ENCODE measurements at places on chromosomes 2 and 18. TPM values are rescaled to one million over a fixed set of nuclear protein-coding genes. Genes with fewer than 3 reads are reported as not detected.
A peak's percentile ranks its signal among the peaks of the same experiment; 100 is the strongest.

TUBA4B gene
- total RNA-seq: not detected

ACMSD gene
- total RNA-seq: not detected

POTEJ gene
- total RNA-seq: 0.21 TPM

COL6A3 gene
- 0.41 TPM for total RNA-seq

REG3A gene
- not detected for total RNA-seq

KCNF1 gene
- total RNA-seq: 0.15 TPM

LRPPRC gene
- 214 TPM for total RNA-seq

EPB41L3 gene
- 1.7 TPM for total RNA-seq

PLGLB2 gene
- total RNA-seq: 2.3 TPM

MC4R gene
- total RNA-seq: 0.15 TPM

DNAJC5G gene
- not detected for total RNA-seq

RNF144A gene
- total RNA-seq: 29.0 TPM

GRCh38 chr2:84944295-84944909 lies 26.6 kb upstream of the KCMF1 start:
- H3K36me3 ChIP-seq: no peaks in the 10 kb centered on the region
- H3K4me3 ChIP-seq: no peak overlapping the region
- no peak overlapping the region for H3K27ac ChIP-seq
- no peaks in the 10 kb centered on the region for H3K4me1 ChIP-seq
- no peaks in the 10 kb centered on the region for H3K27me3 ChIP-seq

- no peaks in the 10 kb centered on the region for H3K27me3 ChIP-seq
- no peaks in the 10 kb centered on the region for H3K36me3 ChIP-seq
- H3K4me1 ChIP-seq: peaks cover 24% of the 10 kb centered on the region
- no peak overlapping the region for H3K4me3 ChIP-seq
Measured at GRCh38 chr2:203806761-203807160, 60.8 kb upstream of the CTLA4 start.

DNA sequence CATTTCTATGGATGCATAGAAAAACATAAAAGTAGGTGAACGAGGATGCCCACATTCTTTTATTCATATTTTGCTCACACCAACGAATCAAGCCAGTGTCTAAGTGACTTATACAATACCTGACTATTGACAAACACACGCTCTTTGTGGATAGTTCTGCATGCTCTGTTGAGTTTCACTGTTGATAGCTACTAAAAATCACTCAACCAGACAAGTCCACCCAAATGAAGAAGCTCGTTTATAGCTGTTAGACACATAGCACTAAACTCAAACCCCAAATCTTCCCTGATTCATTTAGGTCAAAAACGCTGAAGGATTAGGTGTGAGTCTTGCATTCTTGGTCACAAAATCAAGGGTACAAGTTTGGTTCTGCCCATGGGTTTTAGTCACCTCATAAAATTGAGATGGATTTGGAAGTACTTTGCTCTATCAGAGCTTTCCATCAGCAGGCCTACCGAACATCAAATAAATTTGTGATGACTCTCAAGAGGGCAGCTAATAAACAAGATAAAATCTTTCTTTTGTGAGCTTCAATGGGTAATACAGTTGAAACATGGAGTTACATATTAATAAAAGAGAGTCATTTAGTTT lies 92.7 kb upstream of the ETAA1 start:
- no peak overlapping the region for H3K4me3 ChIP-seq
- no peak overlapping the region for H3K27ac ChIP-seq
- no peaks in the 10 kb centered on the region for H3K36me3 ChIP-seq
- no peaks in the 10 kb centered on the region for H3K27me3 ChIP-seq
- no peak for DNase-seq
- no peaks in the 10 kb centered on the region for H3K4me1 ChIP-seq

DNA sequence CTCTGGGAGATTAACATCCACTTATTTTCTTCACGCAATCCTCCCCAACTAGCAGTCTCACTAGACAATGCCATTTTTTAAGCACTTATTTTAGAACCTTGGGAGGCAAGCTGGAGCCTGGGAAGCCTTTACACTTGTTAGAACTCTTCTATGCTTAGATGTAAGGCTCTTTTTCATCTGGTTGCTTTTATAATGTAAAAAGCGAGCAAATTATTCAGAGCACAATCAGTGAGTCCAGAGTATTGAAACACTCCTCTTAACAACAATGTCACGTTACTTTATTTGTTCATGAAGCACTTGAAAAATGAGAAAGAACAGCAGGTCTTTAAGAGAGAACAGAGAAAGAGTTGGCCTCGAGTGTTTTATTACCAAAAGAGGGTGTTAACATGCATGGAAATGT lies 84.1 kb upstream of the SLC8A1 start:
- H3K36me3 ChIP-seq: no peaks in the 10 kb centered on the region
- no peak for DNase-seq
- H3K4me1 ChIP-seq: peaks cover 4% of the 10 kb centered on the region

DNA sequence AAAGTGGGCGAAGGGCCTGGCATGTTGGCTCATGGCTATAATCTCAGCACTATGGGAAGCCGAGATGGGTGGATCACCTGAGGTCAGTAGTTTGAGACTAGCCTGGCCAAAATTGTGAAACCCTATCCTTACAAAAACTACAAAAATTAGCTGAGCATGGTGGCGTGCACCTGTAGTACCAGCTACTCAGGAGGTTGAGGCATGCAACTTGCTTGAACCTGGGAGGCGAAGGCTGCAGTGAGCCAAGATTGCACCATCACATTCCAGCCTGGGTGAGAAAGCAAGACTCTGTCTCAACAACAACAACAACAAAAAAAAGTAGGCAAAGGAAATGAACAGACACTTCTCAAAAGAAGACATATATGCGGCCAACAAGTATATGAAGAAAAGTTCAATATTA lies 196.5 kb downstream of the RAB3GAP1 start:
- H3K27me3 ChIP-seq: no peaks in the 10 kb centered on the region
- DNase-seq: no peak
- no peaks in the 10 kb centered on the region for H3K36me3 ChIP-seq
- no peak overlapping the region for H3K4me3 ChIP-seq
- H3K27ac ChIP-seq: no peak overlapping the region

- no peaks in the 10 kb centered on the region for H3K4me1 ChIP-seq
- no peak for DNase-seq
- no peak overlapping the region for H3K4me3 ChIP-seq
- no peaks in the 10 kb centered on the region for H3K36me3 ChIP-seq
Measured at GRCh38 chr2:24704692-24705091, 88.5 kb downstream of the PTRHD1 start.

DNA sequence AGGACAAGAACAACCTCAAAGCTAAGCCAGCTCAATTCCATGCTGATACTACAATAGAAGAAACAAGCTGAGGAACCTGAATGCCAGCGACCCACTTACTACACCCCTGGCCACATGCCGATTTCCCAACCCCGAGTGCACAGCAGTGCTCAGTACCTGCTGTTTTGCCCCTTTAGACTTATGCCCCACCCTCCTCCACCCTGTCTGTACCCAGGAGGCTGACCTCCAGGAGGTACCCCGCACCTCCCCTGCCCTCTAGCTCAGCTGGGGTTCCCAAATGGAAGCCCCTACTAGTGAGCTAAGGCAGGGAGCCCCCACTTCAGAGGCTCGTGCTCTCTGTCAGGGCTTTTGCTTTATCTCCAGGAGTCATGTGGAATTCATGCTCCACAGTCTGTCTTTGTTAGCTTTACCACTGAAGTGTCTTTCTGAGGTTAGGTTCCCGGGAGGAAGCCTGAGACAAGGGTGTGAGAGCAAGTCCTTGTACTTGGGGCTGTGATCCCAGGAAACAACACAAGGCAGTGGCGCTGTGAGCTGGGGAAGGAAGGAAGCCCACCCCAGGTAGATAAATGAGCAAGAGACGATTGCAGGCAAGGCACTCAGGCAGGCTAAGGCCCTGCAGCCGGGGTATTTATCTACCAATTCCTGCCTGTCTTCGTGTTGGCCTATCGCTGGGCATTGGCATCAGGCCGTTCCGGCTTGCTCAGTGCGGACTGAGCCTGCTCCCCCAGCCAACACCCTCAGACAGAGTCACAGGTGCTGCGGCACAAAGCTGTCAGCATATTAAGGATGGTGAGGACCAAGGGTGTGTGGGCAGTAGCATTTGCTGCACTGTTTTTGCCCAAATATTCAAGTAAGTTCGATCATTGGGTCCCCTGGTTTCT lies 220.5 kb downstream of the CYP26B1 start:
- H3K4me3 ChIP-seq: no peak overlapping the region
- no peaks in the 10 kb centered on the region for H3K4me1 ChIP-seq
- H3K27me3 ChIP-seq: no peaks in the 10 kb centered on the region
- H3K27ac ChIP-seq: no peak overlapping the region
- DNase-seq: no peak
- H3K36me3 ChIP-seq: no peaks in the 10 kb centered on the region

GRCh38 chr2:201237486-201238123 lies 22.7 kb upstream of the CASP8 start:
- no peaks in the 10 kb centered on the region for H3K36me3 ChIP-seq
- H3K4me1 ChIP-seq: no peaks in the 10 kb centered on the region
- H3K27me3 ChIP-seq: no peaks in the 10 kb centered on the region
- no peak overlapping the region for H3K27ac ChIP-seq

GRCh38 chr2:12949406-12949805 lies 232.7 kb downstream of the TRIB2 start:
- DNase-seq: no peak
- H3K4me3 ChIP-seq: no peak overlapping the region
- H3K27me3 ChIP-seq: no peaks in the 10 kb centered on the region
- no peak overlapping the region for H3K27ac ChIP-seq
- H3K36me3 ChIP-seq: no peaks in the 10 kb centered on the region

- no peak overlapping the region for H3K27ac ChIP-seq
- no peak overlapping the region for H3K4me3 ChIP-seq
- no peaks in the 10 kb centered on the region for H3K27me3 ChIP-seq
- H3K4me1 ChIP-seq: peaks cover 14% of the 10 kb centered on the region
- no peak for DNase-seq
- H3K36me3 ChIP-seq: no peaks in the 10 kb centered on the region
Measured at GRCh38 chr2:11569636-11570035, 35.8 kb downstream of the GREB1 start.

GRCh38 chr2:72917138-72917876 lies at the start of gene EMX1:
Gene EMX1, plus strand, starts transcription at chr2:72917519. Its CDS starts 334 bp downstream, at chr2:72917853.
- H3K27me3 ChIP-seq: peaks cover 100% of the 10 kb centered on the region
- peak; percentile 92 for DNase-seq
- no peak within 1 kb of the TSS for H3K27ac ChIP-seq

DNA sequence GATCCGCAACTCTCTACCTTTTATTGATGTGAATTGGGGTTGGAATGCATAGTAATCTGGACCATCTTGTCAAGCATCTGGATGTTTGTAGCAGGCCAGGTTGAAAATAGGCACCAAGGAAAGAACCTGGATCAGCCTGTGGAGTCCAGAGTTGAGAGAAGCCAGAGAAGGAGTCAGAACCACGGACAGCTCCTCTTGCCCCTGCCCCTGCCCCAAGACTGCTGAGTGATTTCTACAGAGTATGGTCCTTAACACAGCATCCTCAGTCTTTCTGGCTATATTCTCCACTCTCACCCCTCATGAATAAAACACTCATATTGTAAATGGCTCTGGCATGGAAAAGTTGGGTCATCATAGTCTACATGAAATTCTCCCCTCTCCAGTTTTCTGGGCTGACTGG lies 154.6 kb downstream of the LOXHD1 start:
- no peak overlapping the region for H3K27ac ChIP-seq
- H3K36me3 ChIP-seq: no peaks in the 10 kb centered on the region
- no peaks in the 10 kb centered on the region for H3K4me1 ChIP-seq
- H3K27me3 ChIP-seq: peaks cover 53% of the 10 kb centered on the region
- DNase-seq: peak; percentile 77

GRCh38 chr18:30992231-30992630 lies 50.3 kb downstream of the DSC3 start:
- no peak overlapping the region for H3K4me3 ChIP-seq
- H3K27ac ChIP-seq: no peak overlapping the region
- H3K27me3 ChIP-seq: no peaks in the 10 kb centered on the region

- DNase-seq: no peak
- H3K27ac ChIP-seq: no peak overlapping the region
- H3K4me1 ChIP-seq: peaks cover 17% of the 10 kb centered on the region
- no peak overlapping the region for H3K4me3 ChIP-seq
- no peaks in the 10 kb centered on the region for H3K36me3 ChIP-seq
Measured at GRCh38 chr18:55869556-55870501, 281.8 kb upstream of the TCF4 start.

DNA sequence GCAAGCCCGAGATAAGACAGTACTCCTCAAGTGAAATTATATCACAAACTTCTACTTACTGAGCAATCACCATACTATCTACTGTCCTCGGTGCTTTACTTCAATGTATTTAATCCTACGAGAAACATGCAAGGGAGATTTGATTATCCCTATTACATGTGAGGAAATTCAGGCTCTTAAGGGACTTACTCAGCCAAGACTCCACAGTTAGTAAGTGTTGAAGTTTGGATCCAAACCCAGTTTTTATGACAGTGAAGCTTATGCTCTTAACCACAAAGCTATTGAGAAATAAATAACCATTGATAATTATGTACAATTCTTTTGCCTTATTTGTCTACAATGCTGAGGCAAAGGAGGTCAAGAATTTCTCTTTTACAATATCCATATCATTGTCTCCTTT lies 672.9 kb upstream of the ACVR2A start:
- DNase-seq: no peak
- H3K4me3 ChIP-seq: no peak overlapping the region
- H3K4me1 ChIP-seq: no peaks in the 10 kb centered on the region
- H3K36me3 ChIP-seq: no peaks in the 10 kb centered on the region
